ENCODE measurements at places on chromosomes 3 and 15.

DNA sequence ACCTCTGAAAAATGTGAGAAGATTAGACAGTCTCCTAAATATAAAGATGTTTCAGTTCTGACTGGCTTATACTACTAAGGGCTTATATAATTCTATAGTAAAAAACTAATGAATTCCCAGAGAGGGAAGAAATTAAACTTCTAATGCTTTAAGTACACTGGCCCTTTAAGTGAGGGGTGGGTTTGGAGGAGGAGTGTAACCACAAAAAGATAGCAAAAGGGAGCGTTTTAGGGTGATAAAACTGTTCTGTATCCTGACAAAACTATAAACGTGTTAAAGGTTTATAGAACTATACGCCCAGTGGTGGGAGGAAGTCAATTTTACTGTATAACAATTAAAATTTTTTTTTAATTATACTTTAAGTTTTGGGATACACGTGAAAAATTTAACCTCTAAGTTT, 45.8 kb downstream of the CEP152 start:
- no peak for DNase-seq

DNA sequence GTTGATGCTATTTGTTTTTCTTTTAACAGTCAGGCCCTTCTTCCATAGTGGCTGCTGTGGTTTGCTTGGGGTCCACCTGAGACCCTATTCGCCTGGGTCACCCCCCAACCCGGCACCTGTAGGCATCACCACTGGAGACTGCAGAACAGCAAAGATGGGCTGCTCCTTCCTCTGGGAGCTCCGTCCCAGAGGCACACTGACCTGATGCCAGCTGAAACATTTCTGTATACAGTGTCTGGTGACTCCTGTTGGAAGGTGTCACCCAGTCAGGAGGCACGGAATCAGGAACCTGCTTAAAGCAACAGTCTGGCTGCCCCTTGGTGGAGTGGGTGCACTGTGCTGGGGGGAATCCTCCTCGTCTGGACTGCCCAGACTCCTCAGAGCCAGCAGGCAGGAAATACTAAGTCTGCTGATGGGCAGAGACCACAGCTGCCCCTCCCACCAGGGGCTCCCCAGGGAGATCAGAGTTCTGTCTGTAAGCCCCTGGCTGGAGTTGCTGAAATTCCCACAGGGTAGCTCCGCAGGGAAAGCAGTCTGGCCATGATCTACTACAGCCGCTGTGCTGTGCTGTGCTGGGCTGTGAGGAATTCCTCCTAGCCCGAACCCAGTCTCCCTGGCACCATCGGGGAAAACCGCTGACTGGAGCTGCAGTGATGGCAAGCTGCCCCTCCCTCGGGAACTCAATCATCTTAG, 248.2 kb downstream of the TBC1D5 start:
- DNase-seq, result no peak

DNA sequence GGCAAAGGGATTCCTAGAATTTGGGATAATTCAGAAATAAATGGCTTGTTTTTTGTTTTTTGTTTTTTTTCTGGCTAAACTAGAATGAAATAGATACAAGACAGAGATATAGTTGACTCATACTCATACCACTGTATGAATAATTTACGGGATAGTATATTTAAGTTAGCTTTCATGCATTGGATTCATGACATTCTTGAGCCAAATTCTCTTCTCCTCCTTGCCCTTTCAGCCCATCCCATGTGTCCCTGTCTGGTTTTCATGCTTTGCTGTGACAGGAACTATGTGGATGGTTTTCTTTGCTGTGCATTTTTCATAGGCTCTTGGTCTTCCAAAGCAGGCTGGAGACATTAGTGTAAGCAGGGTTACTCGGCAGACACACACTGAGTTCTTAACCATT, 66.6 kb upstream of the UMPS start:
- no peak for DNase-seq

DNA sequence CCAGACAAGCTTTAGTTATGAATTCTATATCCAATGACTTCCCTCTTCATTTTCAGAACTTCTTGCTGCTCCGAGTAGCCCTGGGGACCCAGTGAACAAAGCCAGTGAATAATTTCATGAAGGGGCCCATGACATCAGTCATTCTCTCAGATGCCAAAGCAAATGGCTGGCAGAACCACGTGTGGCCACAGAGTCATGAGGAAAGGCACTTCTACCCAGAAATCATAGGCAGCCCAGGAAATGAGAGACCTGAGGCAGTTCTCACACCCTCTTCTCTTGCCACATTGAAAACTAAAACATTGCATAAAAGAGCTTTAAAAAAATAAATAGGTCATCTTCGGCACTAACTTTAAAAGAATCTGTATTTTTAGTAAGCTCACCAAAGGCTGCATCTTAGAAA, 4.3 kb upstream of the UACA start:
- no peak for DNase-seq

GRCh38 chr3:172272698-172273097, 175.6 kb downstream of the GHSR start:
- no peak for DNase-seq

DNA sequence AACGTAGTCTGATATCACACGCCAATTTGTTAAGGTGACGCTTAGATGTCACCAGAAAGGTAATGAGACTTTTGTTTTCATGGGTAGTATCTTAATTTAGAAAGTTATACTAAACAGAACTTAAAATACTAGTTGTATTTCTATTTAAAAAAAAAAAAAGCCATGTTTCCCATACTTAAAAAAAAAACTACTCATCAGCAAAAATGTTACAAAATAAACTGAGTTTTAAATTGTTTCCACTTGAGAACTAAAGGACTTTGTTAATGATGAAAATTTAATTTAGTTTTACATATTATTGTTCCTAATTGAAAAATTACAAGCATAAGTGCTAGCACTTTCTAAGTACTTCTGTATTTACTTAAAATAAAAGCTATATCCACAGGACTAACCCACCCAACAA, 300.8 kb upstream of the ATP11B start:
- no peak for DNase-seq

GRCh38 chr15:39171944-39172368, 408.9 kb upstream of the THBS1 start:
- DNase-seq, result no peak

All from natural killer cell treated with Interleukin-12 subunit alpha and Interleukin-12 subunit beta and Interleukin-15 and Interleukin-18, amount 100 ng/mL, for 72 hours (primary cell).